ENCODE measurements at places on chromosomes 3 and 15.

- no peak for DNase-seq
Measured at GRCh38 chr15:65824941-65825544, 33.0 kb upstream of the DENND4A start.

GRCh38 chr15:95979286-95979685, 351.2 kb upstream of the NR2F2 start:
- DNase-seq = no peak

DNA sequence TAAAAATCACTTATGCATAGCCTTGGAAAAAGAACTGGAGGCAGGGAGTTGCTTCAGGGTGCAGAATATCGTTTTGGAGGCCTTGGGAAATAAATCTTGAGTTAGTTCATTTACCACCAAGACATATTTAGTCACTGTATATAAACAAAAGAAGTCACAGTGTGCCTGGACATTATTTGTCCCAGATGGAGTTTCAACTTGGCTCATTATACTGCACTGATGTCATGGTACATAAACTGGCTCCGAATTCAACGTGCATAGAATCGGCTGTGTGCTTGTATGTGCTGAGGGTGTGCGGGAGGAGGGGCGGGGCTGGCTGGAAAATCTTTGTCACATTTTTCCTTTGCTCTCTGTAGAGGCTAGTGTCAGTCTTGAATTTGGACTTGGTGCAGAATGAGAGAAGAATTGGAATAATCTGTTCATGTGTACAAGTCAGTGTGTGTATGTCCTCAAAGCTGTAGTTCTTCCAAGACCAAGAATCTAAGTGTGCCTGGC, 86.6 kb downstream of the FNDC3B start:
- DNase-seq = no peak

- DNase-seq = no peak
Measured at GRCh38 chr3:172087602-172088580, 48.5 kb downstream of the FNDC3B start.

DNA sequence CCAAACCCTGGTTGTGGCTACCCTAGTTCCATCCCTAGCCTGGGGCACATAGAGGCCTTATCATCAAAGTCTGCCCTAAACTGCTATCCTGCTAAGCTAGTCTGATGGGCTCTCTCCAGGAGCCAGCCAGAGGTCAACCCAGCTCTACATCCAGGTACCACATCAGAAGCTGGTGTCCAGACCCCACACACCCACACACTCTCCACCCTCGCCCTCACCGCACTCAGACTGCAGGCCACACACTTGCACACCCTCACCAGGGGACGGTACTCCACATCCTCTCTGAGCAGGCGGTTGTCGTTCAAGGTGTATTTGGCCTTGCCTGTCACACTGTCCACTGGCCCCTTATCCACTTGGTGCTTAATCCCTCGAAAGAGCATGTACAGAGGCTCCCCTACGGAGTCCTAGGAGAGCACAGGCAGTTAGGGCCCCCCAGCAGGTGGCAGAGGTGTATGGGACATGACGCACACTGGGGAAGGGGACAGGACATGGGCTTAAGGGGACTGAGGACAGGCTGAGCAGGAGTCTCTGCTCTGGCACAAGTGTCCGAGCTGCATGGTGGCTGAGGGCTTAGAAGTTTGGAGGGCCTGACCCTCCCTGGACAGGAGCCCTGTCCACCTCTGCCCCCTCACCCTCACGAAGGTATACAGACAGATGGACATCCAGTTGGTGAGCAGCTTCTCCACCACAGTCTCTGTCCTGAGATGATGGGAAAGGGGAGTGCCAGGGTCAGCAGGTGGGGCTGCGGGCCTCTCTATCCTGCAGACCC, 18.1 kb downstream of the PLXNB1 start:
- DNase-seq = no peak

All from activated gamma-delta T cell (primary cell).